ENCODE measurements at places on chromosomes 1 and 21.
A peak's percentile ranks its signal among the peaks of the same experiment; 100 is the strongest.

DNA sequence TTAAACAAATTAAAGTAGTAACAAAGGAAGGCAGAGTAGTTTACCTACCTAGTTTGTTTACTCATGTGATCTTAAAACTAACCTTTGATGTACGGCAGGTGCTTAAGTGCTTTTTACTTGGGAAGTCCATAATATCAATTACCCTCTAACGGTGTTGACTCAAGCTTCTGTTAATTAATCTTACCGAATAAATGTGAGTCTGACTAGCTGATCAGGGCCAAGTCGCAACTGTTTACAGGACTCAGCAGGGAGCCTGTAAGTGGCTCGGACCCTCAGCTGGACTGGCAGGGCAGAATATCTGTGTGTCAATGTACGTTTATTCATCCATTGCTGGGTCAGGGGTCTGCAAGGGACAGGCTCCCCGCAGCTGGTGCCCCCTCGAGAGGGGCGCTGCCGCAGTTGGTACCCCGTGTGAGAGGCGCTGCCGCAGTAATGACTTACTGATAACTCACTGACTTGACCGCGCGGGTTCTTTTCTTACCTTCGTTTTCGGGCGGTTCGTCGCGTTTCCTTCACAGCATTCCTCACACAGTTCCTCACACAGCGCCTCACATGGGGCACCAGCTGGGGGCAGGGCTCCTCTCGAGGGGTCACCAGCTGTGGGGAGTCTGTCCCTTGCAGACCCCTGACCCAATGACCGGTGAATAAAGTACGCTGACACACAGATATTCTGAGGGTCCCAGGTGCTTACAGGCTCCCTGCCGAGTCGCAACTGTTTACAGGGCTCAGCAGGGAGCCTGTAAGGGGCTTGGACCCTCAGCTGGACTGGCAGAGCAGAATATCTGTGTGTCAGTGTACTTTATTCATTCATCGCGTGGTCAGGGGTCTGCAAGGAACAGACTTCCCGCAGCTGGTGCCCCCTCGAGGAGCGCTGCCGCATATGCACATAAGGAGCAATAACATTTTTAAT is 3.0 kb downstream of the FMO1 start:
- no peak for DNase-seq

- DNase-seq = peak; percentile 78
Observed at GRCh38 chr1:7784492-7785071, 491 bp downstream of the PER3 start.

DNA sequence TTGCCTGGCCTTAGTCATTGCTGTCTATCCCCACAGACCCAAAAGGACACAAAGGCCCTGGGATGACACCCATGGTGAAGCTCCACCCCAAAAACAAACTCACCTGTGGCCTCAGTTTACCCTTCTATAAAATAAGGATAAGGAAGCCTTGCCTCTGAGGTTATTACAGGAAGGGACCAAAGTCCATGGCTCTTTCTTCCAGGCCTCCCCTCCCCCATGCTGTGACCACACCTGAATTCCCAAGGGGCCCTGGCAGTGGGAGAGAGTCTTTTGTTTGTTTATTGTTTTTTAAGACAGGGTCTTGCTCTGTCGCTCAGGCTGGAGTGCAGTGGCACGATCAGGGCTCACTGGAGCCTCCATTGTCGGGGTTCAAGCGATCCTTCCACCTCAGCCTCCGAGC is 10.5 kb upstream of the TNFRSF25 start:
- no peak for DNase-seq

DNA sequence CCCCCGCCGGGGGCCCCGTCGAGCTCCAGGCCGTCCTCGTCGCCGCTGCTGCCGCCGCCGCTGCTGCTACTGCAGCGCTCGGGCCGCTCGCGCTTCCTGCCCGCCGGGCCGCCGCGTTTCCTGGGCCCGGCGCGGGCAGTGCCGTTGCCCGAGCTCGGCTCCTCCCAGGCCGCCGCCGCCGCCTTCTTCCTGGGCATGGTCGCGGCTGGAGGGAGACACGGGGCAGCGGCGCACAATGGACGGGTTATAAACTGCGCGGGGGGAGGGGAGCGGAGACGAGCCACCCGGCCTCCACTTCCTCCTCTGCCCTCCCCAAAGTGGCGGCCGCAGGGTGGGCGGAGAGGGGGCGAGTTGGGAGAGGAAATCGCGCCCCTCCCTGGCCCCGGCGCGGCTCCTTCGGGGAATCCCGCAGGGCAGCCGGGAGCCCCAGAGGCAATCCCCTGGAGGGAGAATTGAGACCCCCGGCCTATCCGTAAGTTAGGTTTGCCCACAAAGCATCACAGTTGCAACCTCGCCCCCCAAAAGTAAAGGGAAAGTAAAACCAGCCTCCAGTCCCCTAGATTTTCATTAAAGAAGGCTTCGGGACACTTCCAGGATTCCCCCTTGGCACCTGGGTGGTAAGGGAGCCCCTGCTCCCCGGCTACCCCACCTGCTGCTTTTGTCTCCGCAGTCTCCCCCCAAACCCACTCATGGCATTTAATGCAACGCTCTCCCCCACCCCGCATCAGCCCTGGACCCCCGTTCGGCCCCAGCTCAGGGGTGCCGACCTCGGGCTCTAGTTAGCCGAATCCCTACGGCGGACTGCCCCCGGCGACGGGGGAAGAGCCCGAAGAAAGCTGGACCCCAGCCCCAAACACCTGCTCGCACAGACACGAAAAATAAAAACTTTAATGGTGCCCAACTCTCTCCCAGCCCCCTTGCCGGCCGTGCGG is 893 bp downstream of the RCC2 start:
- DNase-seq = no peak

- no peak for DNase-seq
Observed at GRCh38 chr1:187033693-187034390, 205.1 kb downstream of the PLA2G4A start.

- DNase-seq = no peak
Observed at GRCh38 chr1:56824271-56824670, 5.1 kb upstream of the FYB2 start.

DNA sequence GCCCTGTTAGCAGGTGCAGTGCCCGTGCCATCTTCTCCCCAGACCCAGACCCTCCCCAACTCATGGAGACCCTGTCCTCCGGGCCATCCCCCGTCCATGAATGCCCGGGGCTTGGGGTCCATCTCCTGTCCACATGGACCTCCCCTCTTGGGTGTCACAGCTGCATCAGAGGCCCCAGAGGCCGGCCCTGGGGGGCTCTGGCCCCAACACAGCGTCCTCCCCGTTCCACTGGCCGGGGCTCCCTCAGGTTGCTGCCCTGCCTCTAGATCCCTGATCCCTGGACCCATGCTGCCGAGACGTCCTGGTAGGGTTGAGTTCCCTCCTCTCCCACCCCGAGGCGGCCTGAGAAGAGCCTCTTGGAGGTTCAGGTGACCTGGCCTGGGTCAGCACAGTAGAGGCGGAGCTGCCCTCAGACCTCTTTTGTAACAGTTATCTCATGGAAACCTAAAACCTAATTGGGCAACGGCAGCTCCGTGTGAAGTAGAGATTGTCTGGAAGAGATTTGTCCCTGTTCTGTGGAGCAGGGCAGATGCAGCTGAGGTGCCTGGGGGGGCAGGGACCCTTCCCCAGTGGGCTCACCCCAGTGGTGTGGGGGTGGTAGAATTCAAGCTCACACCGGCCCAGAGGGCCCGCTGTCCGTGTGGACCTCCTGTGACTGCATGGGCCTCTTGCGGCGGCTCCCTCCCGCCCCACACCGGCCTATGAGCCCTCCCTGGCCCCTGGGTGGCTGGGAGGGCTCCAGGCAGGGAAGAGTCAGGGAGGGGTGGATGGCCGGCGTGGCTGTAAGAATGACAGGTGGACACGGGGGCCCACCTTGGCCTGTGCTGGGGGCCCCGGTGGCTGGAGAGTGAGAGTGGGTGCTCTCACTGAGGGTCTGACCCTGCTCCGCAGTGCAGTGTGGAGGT is 56.1 kb downstream of the SKI start:
- no peak for DNase-seq

DNA sequence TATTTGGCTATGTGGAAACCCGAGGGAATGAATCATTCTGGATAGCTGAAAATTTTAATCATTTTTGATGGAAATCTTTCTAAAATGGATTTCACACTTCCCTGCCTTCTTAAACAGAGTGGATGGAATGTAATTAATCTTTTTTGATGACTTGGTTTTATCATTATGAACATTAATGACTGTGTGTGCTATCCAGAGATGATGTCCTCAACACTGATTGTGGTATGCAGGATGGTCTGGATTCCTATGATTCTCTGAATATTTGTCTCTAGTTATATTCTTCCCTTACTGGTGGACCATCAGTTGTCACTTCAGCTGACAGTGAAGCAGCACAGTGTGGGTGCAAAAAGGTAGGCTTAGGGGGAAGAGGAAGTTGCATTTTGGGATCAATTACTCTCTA is 513.5 kb downstream of the LMO4 start:
- no peak for DNase-seq

GRCh38 chr1:7407544-7407895 is 363.6 kb upstream of the VAMP3 start:
- peak; percentile 41 for DNase-seq

GRCh38 chr1:96360036-96360795 is 361.4 kb upstream of the PTBP2 start:
- no peak for DNase-seq

DNA sequence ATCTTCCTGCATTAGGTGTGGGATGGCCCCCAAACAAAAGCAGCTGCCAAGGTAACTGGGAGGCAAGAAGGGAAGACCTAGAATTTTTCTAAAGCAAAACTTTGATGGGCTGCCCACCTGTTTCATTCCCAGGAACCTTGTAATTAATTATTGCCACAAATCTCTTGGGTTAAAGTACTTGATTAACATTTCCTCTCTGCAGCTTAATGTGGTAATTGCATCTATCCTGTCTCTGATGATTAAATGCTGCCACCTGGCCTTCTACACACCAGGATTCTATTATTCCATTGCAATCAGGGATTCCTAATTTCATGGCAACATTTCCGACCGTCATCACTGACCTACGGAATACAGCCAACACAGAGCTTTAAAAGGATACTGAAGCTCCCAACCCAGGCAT is 68.3 kb upstream of the RC3H1 start:
- no peak for DNase-seq

GRCh38 chr1:218636548-218636947 is 291.4 kb downstream of the TGFB2 start:
- DNase-seq = no peak

DNA sequence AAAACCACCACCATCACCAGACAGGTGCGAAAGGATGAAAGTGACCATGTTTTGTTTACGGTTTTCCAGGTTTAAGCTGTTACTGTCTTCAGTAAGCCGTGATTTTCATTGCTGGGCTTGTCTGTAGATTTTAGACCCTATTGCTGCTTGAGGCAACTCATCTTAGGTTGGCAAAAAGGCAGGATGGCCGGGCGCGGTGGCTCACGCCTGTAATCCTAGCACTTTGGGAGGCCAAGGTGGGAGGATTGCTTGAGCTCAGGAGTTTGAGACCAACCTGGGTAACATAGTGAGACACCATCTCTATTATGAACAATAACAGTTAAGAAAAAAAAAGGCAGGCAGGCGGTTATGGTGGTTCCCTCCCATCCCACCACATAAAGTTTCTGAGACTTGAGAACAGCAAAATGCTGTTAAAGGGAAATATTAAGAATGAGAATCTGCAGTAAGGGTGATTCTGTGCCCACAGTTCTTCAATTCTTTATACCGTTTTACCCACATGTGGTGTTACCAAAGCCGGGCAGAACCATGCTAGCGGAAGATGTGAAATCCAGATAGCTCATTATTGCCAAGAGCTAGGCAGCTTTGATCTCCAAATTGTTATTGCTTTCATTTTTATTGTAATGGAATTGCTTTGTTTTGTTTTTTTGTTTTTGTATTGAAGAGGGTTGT is 34.5 kb upstream of the TDRD10 start:
- DNase-seq = no peak

DNA sequence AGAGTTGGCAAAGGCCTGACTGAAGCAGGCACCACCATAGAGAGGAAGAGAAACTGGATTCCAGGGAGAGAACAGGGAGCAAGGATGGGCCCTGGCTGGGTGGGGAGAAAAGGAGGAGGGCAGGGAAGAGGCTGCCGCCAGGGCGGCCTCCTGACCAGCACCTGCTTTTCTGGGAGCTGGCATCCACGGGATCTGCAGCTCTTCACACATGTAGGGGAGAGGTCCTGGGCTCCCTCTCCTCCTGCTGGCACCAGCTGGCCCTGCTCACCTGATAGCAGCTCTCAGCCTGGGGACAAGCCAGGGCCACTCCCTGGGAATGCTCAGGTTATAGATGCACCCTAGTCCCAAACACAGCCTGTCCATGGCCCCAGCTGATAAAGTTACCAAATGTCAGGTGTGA is 39.9 kb downstream of the TEX35 start:
- peak; percentile 19 for DNase-seq

- no peak for DNase-seq
Observed at GRCh38 chr1:53578358-53578757, 119.2 kb downstream of the DMRTB1 start.

GRCh38 chr1:217907504-217907903 is 276.4 kb downstream of the SPATA17 start:
- no peak for DNase-seq

GRCh38 chr1:235450433-235450832 is 53.8 kb downstream of the B3GALNT2 start:
- DNase-seq = no peak

- no peak for DNase-seq
Observed at GRCh38 chr1:200885623-200886402, 8.9 kb upstream of the INAVA start.

- no peak for DNase-seq
Observed at GRCh38 chr1:77925956-77926355, 37.5 kb downstream of the NEXN start.

DNA sequence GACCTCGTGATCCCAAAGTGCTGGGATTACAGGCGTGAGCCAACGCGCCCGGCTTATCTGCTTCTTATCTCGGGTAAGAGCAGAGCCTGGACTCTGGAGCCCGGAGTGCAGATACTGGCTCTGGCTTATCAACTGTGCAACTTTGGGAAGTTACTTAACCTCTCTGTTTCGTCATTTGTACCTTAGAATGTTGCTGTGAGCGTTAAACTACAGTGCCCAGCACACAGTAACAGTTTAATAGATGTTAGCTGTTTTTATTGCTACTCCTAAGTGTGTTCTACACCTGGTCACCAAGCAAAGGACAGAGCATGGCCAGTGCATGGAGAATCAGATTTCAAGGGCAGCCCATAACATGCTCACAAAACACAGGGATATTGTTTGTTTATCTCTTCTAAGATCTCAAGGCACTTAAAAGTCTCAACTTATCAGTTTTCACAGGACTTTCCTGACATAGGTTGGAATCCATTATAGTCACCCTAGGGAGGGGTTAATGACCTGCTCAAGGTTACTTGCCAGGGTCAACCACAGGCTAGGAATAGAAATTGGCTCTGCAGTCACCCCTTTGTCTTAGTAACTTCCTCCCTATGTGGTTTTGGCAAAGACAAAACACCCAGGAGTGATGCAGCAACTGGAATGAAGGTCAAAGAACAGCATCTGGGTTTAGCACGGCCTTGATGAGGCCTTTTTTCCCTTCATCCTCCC is 22.5 kb upstream of the SRP9 start:
- no peak for DNase-seq

GRCh38 chr1:89363638-89364536 is at the start of gene GBP6:
Gene GBP6, plus strand, starts transcription at chr1:89364059. Its CDS starts 4,493 bp downstream, at chr1:89368552.
- DNase-seq = no peak

- no peak for DNase-seq
Observed at GRCh38 chr1:243842978-243843511, 7.0 kb downstream of the AKT3 start.

GRCh38 chr21:41216486-41216885 is 48.5 kb downstream of the BACE2 start:
- no peak for DNase-seq
